Fibroblast of the conjunctiva (primary cell): ENCODE measurements at places on chromosomes 1 and 21.

DNA sequence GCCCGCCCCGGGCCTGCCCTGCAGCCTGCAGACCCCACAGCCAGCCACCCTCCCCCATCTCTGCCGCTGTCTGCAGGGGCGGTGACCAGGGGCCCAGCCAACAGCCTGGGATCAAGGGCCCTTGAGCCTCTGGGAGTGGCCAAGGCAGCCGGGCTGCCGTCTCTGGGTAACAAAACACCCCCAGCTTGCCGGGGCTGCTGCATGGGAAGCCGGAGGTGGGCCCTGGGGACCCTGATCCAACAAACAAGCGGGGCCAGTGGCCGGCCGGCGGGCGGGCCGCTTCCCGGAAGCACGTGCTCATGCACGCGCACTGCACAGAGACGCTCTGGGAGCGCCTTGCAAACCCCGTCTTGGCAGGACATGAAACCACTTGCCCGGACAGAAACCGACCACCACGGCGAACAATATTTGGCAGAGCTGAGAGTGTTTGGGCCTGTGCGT lies 13.2 kb downstream of the MEGF6 start:
- DNase-seq = no peak

DNA sequence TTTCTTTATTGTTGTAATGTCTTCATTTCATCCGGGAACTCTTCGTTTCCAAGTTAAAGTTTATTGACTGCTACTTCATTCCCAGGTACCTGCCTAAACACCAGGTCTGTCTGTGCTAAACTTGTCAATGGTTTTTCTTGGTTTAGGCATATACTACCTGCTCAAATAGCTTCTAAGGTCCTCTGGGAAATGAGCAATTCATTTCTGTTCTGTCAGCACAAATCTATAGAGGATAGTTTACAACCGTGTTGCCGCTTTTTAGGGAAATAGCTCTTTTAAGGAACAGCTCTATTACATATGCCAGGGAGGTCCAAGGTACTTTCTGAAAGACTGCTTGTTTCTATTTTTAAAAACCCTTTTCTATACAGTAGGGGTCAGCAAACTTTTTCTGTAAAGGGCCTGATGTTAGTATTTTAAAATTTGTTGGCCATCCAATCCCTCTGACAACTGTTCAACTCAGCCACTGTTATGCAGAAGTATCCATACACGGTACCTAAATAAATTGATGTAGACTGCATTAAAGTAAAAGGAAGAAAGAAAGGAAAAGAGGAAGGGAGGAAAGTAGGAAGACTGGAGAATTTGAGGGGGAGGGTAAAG lies 222.7 kb upstream of the PTBP2 start:
- DNase-seq = no peak

DNA sequence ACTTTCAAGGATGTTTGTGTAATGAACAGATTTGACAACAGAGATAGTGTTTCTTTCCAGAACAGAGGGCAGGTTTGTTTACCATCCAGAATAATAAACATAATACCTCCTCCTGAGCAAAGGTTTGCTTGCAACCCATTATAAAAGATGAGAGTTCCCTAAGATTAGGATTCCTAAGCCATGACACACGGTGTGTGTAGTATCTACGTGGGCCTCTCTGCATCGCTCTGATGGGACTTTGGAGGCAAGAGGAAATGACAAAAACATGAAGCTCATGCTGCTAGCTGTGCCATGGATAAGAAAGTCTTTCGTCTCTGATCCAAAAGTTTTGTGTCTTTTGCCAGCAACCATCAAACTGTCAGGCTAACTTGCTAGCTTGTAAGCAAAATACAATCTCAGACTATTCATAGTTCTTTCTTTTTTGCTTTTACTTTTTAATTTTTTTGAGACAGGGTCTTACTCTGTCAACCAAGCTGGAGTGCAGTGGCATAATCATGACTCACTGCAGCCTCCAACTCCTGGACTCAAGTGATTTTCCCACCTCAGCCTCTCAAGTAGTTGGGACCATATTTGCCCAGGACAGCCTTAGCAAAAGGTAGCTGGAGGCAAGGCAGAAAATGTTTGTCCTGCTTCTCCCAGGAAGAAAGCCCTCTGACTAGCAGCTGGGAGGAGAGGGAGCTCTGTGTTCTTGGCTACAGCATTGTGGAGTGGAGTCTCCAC lies 81.1 kb downstream of the LHX4 start:
- no peak for DNase-seq

- DNase-seq = no peak
These were observed 18.6 kb upstream of the CEP350 start for GRCh38 chr1:179935909-179936496.

GRCh38 chr1:56437959-56438358 lies 141.4 kb downstream of the PLPP3 start:
- DNase-seq = no peak

DNA sequence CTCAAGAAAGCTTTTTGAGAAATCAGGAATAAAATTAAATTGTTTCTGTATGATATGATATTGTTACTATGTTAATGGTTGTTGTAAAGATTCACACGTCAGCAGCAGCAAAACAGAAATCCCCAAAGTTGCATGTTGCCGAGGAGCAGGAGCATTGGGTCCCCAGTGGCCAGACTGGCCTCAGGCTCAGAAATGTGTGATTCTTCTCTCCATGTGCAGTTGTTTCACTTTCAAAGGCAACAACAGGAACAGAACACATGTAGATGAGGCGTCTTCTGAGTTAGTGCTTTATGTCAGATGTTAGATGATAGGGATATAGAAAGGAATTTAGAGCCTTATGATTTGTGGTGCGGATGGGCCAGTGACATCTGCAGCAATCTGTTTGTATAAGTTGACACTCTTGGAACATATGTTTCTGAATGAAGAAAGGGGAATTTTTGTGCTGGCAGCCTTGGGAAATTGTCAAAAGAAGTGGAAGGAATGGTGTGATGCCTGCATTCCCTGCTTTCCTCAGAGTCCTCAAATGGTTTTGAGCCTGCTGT lies 2.1 kb upstream of the TTLL7 start:
- no peak for DNase-seq

- peak; percentile 66 for DNase-seq
These were observed 9.5 kb upstream of the B3GALNT2 start for GRCh38 chr1:235513495-235514366.

DNA sequence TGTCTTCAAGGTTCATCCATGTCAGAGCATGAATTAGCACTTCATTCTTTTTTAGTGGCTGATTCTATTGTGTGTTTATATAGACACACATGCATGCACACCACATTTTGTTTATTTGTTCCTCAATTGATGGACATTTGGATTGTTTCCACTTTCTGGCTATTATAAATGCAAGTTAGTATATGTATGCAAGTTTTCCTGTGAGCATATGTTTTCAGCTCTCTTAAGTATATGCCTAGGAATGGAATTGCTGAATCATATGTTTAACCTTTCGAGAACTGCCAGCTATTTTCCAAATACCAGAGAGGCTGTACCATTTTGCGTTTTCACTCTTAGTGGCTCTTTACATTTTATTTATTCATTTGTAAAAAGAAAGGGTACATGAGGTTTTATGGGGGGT lies 109.9 kb upstream of the KIAA1614 start:
- no peak for DNase-seq

- no peak for DNase-seq
These were observed 5.8 kb upstream of the SPRR5 start for GRCh38 chr1:152941037-152941711.

- no peak for DNase-seq
These were observed 14.1 kb downstream of the DISP1 start for GRCh38 chr1:222828939-222829338.

GRCh38 chr1:19424651-19425570 lies 60.4 kb downstream of the CAPZB start:
- no peak for DNase-seq

GRCh38 chr1:101884621-101885020 lies 112.1 kb downstream of the OLFM3 start:
- DNase-seq = no peak

DNA sequence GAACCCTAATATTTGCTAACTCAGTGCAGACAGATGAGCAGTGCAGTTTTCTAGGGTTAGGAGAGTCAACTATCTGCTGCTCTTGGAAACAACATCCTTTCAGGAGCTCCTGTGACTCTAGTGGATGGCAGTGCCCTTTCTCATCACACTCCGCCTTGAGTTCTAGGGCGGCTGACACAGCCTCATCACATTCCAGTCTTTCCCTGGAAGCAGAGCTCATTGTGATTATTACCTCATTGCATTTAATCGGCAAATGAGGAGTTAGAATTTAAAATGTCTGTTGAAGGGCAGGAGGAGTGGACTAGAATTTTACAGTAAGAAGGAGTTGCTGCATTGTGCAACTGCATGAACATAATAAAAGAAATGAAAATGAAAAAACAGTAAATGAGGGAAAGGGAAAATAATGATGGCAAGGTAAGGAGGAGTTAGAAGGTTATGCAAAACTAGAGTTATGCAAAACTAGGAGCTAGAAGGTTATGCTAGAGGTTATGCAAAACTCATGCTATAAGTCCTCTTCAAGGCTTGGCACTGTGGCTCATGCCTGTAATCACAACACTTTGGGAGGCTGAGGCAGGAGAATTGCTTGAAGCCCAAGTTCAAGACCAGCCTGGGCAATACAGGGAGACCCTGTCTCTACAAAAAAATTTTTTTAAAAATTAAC lies 6.9 kb upstream of the PTGFRN start:
- DNase-seq = no peak

DNA sequence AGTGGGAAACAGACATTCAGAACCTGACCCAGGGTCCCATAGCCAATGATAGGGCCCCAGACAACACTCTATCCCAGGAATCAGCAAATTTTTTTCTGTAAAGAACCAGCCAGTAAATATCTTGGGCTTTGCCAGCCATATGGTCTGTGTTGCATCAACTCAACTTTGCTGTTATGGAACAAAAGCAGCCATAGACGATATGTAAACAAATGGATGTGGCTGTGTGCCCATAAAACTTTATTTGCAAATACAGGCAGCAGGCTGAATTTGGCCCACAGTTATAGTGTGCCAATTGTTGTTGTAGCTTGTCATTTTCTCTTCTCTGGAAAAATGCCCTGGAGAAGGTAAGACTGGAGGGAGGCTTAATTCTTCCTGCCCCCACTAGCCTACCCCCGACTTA lies 431.1 kb upstream of the VAMP3 start:
- peak; percentile 5 for DNase-seq

DNA sequence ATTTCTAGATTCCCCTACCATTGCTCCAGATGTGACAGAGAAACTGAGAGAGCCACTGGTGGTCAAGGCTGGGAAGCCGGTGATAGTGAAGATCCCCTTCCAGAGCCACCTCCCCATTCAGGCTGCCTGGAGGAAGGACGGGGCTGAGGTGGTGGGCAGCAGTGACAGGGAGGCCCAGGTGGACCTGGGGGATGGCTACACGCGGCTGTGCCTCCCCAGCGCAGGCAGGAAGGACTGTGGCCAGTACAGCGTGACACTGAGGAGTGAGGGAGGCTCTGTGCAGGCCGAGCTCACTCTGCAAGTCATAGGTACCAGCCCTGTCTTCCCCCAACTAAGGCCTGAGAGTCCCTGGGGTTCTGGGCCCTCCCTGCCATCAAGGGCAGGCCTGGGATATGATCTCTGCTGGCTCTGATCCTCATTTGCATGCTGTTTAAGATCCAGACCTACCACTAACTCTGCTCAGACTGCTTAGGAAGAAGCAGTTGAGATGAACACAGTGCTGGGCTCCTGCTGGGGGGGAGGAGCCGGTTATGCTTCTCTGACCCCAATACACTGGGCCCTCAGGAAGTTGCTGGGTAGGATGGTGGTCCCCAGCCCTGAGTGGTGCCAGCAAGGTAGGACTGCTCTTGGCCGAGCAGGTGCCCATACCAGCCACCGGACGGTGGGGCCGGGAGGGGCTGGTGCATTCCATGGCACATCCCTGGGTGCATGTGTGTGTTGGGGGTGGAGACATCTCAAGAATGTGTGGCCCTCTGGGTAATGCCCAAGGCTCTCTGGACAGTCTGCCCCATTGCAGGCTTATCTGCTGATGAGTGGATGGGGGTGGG lies 25.1 kb downstream of the IGFN1 start:
- no peak for DNase-seq

GRCh38 chr1:155173478-155174323 lies at the start of gene TRIM46:
TRIM46 (plus strand) TSS chr1:155173849; CDS start chr1:155173967, 118 bp downstream.
- DNase-seq = no peak

DNA sequence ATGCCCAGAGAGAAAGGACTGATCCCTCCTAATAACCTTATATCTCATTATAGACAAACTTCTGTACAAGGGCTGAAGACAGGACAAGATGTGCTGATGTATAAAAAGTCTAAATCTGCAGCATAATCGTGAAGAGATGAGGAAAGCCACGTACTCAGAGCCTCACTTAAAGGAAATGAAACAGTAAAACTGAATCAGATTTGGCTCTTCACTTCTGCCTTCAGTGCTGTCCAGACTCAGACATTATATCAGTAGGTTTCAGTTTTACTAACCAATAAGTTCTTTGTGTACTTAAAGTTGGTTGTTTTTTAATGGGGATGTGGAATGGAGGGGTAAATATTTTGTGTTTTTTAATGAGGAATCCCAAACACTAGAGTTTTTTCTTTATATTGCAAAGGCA lies 45.3 kb upstream of the RGS1 start:
- no peak for DNase-seq

- peak; percentile 38 for DNase-seq
These were observed 48.0 kb downstream of the NID1 start for GRCh38 chr1:236016782-236017400.

DNA sequence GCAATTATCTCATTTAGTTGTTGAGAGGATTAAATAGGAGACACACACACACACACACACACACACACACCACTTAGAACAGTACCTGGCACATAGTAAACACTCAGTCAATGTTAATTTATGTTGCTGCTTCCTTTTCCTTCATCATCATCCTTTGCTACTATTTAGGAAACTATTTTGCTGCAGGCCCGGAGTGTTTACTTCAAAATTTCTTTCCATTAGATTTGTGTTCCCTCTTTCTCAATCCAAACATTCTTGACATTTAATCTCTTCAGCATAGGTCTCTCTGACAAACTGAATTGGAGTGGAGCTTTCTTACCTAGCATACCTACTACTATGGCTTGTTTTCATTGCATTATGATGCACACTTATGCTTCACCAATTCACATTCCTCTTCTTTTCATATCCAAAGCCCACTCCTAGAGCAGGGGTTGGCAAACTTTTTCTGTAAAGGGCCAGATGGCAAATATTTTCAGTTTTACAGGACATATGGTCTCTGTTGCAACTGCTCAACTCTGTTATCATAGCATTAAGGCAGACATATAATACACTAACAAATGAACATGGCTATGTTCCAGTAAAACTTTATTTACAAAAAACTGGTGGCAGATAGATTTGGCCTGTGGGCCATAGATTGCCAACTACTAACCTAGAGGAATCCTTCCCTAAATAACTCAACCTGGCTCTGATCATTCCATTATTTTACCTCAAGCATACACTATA lies 49.5 kb downstream of the SCMH1 start:
- no peak for DNase-seq
